ENCODE measurements at places on chromosomes 5 and 9. TPM values are rescaled to one million over a fixed set of nuclear protein-coding genes. Genes with fewer than 3 reads are reported as not detected.

Gene ZFR
- total RNA-seq = 74.6 TPM

Gene CNTNAP3
- total RNA-seq = 0.94 TPM

Gene CMYA5
- 0.10 TPM for total RNA-seq

Gene MORN5
- not detected for total RNA-seq

Gene SLC36A3
- not detected for total RNA-seq

Gene CSF1R
- total RNA-seq = 1.5 TPM

Gene FOXD4L5
- 0.79 TPM for total RNA-seq

Gene SLC46A2
- not detected for total RNA-seq

Gene SELENOP
- total RNA-seq = not detected

Gene RMRP
- 7,890 TPM for total RNA-seq

Gene YIPF5
- total RNA-seq = 24.3 TPM

All from B cell (primary cell).